Left renal pelvis (tissue), 4 donors: ENCODE measurements at places on chromosomes 13 and 19.

DNA sequence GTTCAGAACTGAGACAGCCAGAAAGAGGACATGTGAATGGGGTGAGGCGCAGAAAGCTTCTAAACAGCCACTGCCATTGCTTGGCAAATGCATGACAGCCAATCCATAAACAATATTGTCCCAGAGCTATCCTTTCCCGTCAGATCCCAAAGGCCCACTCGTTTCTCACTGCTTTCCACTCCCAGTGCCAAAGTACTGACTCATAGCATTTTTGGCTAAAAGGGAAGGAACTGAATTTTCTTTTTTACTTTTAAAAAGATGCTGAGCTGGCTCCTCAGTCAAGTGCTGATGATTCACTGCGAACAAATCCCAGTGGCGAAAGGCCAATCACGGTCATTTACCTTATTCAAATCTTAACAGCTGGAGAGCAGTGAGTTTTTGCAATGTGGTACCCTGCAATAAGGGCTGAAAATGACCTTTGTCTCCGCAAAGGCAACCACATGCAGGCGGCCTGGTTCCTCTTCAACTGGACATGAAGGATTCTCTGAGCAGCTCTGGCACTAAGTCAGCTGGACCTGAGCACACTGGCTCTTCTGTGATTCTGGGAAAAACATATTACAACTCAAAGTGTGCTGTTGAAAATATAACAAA, 151.7 kb downstream of the DCLK1 start:
- DNase-seq: no peak

- DNase-seq: no peak
Observed at GRCh38 chr13:105997581-105998550, 537.6 kb downstream of the EFNB2 start.

DNA sequence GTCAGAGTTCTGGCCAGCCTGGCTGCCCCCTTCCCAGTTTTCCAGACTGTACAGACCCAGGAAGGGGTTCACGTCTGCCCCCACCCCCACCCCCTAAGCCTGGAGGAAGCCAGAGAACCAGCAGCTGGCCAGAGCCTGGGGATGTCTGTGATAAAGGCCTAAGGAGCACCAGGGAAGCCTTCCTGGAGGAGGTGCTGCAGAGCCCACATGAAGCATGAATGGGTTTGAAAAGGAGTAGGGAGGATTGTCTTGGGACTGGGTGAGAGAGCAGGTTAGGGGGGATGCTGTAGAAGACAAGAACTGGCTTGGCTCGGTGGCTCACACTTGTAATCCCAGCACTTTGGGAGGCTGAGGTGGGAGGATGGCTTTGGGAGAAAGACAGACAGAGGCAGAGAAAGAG, 5.8 kb downstream of the SHKBP1 start:
- no peak for DNase-seq

DNA sequence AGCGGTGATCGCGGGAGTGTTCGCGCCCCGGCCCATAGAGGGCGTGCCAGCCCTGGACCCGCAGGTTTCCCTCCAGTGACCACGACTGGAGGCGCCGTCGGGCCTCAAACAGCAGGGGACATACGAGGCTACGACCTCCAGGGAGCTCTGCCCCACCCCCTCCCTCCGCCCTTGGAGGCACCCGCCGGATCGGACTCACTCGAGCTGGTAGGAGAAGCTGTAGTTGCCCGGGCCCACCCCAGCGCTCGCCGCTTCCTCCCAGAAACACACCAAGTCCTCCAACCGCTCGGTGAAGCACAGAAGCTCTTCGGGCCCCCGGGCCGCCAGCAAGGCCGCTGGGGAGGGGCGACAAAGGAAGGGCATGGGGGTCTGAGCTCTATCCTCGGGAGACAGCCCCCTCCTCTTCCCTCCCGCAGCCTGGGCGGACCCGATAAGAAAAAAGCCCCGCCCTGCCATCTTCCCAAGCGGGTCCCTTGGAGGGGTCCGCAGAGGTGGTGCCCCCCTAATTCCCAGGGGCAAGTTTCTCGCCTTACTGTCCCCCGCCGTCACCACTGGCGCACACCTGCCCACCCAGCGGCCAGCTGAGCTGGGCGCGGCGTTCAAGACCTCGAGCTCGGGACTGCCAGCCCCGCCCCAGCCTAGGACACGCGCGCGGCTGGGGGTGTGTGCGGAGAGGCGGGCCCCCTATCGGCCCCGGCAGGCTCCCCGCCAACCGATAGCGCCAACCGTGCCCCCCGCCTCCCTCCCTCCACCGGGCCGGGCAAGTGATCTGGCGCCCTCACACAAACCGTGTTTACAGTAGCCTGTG, 1.0 kb downstream of the EPOR start:
- no peak for DNase-seq

- DNase-seq: no peak
Observed at GRCh38 chr13:41928323-41928722, 32.6 kb downstream of the VWA8 start.

DNA sequence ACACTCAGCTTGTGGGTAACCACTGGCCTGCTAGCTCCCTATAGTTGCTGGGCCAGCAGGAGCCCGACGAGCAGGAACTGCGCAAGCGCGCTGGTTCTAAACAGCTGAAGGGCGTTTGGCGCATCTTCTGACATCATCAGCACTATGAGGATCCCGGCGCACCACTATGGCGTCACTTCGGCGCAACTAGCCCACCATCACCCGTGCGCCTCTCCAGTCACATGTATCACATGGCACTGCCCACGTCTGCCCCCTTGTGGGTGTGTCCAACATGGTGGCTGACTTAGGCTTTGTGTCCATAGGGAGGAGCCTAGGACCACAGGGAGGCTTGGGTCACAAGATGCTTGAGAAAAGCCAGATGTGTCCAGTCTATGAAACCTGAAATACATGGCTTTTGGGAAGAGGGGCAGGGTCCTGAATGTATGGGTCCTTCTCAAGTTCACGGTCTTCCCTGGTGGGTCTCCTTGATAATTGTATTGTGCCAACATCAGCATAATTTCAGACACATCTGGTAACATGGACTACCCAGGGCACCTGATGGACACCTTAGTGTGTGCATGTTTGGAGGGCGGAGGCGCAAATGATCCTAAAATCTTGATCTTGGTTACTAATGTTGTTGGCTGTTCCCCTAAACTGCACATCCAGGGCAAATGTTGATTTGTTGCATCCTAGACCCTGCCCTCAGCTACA, 18.0 kb downstream of the KLK4 start:
- DNase-seq: no peak

DNA sequence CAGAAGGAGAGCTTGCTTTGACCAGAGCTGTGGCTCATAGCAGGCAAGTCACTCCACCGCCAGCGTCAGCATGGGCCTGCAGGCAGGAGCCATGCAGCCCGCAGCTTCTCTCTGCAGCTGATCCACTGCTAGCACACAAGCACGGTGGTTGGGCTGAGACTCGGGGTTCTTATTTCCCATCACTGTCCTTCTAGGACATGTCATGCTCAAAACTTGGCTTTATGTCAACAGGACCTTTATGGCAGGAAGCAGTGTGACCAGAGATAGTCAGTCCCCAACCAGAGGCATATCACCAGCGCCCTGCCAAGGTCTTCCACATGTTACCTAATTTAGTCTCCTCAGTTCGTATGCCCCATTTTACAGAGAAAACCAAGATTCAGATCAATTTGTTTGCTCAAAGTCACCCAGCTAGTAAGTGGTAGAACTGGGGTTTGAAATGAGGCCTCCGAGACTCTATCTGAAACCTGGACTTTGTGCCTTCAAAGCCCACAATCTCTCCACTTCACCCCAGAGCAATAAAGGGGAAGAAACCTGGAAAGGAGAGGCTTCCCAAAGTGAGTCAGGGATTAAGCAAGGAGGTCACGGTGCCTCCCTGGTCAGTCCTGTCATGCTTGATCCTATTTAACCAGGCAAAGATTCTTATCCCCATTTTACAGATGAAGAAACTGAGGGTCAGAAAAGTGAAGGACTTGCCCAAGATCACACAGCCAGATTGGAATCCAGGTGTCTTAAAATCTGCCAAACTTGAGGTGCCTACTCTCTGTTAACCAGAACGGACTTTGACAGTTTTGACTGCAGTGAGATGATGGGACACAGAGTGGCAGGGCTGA, 5.1 kb downstream of the TMEM272 start:
- no peak for DNase-seq

DNA sequence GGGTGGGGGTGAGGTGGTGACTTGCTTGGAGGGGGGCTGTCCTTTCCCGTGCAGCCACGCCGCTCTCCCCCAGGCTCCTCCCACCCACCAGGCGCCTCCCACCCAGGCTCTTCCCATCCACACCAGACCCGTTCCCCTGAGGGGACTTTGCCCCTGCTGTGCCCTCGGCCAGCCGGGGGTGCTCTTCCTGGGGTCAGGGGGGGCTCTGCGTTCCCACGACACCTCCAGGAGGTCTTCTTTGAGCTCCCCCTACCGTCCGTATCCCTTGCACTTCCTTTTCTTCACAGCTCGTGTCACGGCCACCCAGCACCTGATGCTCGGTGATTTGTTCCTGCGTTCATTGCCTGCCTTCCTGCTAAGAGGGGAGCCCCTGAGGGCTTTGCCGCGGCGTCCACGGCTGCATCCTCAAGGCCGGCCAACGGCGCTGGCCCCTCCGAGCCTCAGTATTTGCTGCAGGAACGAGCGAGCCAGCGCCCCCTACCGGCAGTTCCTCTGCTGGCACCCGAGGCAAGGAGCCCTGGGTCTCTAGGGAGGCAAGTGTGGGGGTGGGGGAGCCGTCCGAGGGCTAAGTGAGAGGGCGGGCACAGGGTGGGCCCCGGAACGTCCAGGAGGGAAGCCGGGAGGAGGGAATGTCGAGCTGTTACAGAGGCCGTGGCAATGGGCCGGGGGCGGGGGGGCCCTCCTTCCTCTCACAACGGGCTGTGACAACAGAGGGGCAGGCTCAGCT, 11.8 kb downstream of the LRRC4B start:
- no peak for DNase-seq

DNA sequence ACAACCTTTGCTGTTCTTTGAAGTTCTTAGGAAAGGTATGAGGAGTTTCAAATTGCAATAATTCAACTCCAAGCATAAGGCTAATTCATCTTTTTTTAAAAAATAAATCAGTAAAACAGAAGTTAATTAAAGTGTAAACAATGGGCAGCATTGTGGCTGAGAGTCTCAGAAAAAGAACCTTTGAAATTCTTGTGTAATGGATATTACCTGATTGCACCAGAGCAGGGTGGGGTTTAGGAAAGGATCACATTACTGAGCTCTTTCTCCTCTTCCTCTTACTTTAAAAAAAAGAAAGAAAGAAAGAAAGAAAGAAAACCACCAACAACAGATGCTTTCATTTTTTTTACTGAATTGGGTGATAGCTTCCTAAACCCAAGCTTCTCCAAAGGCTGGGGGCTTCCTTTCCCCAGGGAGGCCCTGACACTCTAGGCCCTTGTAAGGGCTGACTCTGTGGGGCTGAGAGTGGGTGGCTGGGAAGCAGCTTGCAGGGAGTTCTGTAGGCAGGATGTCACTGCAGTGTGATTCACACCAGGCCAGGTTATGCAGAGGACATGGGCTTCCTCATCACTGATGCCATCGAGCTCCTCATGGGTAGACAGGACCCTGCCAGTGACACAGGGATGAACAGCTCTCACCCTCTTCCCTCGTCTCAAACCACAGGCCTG, 564.5 kb downstream of the FGF9 start:
- no peak for DNase-seq

DNA sequence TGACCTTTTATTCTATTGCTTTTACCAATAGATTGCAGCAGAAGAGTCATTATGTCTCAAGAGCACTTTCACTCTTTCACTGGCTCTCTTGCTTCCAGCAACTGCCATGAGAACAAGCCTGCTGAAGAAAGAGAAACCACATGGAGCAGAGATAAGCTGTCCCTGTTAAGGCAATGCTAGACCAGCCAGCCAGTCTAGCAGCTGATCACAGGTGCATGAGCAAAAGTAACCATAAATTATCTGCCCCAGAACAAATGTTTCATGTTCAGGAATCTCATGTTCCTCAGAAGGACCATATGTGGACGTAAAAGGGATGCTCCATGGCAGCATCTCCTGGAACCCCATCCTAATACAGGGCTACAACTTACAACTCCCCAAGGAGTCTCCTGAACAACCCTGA, 20.4 kb upstream of the DCLK1 start:
- DNase-seq: no peak

- no peak for DNase-seq
Observed at GRCh38 chr13:57825066-57825465, 193.5 kb downstream of the PCDH17 start.

GRCh38 chr19:55014714-55015113, 23.4 kb downstream of the GP6 start:
- no peak for DNase-seq

DNA sequence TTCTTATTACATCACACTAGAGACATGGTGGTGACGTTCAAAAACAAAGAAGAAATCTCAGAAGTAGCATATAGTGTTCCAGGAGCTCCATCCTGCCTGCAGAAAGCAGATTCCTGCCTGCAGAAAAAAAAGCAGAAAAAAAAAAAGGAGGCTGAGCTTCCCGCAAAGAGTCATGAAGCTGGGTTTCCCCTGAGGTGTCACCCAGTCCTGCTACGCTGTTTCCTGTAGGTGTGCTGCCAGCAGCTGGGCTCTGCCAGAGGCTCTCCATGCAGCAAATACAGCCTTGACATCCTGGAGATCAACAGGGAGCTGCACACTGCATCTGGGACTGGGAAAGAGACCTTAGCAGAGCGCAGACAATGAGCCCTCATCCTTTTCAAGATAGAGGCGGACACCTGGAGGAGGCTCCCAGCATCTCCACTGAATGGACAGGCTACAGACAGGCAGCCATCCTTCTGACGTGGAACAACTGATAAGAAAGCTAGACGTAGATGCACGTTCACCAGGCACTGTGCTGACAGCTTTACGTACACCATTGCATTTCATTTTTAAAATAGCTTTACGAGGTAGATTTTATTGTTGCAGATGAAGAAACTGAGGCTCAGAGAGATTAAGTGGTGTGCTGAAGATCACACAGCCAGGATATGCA, 350.9 kb downstream of the FOXO1 start:
- DNase-seq: no peak

DNA sequence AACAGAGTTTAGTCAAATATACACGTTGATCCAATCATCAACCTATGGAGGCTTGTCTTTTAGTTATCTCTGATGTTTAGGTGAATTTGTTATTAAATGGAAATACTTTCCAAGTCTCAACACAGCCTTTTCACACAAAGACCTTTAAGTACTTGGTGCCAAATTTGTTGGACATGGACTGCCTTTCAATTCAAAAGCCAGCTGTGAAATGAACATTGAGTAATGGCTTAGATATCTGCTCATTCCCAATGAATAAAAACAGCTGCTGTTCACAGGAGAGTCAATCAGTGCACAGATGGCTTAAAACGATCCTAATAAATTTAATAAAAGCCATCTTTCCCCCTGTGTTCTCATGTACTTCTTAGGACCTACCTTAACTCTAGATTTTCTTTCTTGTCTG, 19.9 kb upstream of the DHRS12 start:
- no peak for DNase-seq

- no peak for DNase-seq
Observed at GRCh38 chr19:4970558-4971423, 1.9 kb downstream of the KDM4B start.

GRCh38 chr13:71663431-71663830, 203.6 kb downstream of the DACH1 start:
- no peak for DNase-seq

GRCh38 chr19:38417544-38418506, 8.2 kb downstream of the RASGRP4 start:
- no peak for DNase-seq
